Activated gamma-delta T cell treated with anti-CD3 and anti-CD28 coated beads, Interleukin-2, amount 50 U/mL, for 16 hours (primary cell): ENCODE measurements at places on chromosomes 7 and 10.

DNA sequence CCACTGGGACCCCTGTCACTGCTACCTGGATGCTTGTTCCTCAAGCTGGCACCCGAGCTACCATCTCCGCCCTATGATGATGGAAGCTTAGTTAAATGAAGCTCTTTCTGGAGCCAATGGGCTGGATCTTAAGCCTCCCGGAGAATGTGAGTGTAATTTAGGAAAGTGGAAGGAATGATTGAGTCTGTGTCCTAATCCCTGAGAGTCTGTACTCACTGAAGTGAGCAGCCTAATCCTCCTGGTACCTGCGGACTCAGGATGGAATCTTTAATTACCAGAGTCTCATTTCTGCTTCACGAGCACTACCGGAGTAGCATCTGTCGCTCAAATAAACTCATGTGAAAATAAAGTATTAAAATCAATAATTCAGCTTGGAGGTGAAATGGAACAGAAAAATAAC is 255.5 kb downstream of the WDR37 start:
- DNase-seq, result no peak

GRCh38 chr10:78348411-78349164 is 314.9 kb downstream of the RPS24 start:
- DNase-seq, result no peak

- DNase-seq, result no peak
These were observed 79.6 kb downstream of the ZNRF2 start for GRCh38 chr7:30363778-30364563.

GRCh38 chr7:135745703-135746312 is 2.8 kb downstream of the FAM180A start:
- no peak for DNase-seq

DNA sequence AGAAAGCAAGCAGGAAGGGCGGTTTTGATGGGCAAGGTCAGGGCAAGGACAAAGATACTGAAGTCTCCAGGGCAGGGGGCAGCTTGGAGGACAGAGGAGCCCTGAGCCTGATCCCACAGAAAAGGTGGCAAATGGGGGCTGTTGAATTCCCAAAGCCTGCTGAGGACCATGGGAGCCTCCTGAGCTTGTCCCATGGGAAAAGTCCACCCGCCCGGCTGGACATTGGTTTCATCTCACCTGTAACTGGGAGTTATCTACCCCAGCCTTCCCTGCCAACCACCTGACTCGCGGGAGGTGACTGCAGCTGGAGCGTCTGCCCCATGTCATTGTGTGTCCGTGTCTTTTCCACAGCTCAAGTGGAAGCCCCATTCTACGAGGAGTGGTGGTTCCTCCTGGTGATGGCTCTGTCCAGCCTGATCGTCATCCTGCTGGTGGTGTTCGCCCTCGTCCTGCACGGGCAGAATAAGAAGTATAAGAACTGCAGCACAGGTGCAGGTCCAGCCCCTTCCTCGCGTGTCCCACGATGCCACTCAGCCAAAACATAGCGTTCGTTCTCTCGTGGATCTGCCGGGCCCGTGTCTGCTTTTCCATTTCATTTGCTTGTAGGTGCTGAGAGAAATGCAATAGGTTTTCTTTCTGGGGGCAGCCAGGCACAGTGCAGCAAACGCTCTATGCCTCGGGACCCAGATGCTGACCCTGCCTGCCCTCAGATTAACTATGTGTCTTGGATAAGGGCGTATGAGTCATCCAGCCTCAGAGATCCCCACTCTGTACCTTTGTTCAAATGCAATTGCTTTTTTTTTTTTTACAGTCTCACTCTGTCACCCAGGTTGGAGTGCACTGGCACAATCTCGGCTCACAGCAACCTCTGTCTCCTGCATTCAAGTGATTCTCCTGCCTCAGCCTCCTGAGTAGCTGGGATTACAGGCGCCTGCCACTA is 444.5 kb upstream of the FOXK1 start:
- no peak for DNase-seq

DNA sequence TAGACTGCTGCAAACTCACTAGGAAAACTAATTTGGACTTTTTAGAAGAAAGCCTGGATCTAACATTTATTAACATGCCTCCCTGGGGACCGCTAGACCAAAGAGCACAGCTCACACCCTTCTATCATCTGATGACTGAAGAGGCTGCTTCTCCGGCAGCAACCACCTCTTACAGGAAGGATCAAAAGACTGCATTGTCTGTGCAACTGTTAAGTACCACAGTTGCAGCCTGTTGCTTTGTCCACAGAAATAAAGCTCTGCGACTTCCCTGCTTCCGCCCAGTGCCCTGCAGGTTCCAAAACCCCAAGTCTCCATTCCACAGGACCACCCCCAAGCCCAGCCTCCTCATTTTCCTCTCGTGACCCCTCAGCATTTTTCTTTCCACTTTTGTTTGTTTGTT is 14.0 kb upstream of the PODXL start:
- DNase-seq, result no peak

DNA sequence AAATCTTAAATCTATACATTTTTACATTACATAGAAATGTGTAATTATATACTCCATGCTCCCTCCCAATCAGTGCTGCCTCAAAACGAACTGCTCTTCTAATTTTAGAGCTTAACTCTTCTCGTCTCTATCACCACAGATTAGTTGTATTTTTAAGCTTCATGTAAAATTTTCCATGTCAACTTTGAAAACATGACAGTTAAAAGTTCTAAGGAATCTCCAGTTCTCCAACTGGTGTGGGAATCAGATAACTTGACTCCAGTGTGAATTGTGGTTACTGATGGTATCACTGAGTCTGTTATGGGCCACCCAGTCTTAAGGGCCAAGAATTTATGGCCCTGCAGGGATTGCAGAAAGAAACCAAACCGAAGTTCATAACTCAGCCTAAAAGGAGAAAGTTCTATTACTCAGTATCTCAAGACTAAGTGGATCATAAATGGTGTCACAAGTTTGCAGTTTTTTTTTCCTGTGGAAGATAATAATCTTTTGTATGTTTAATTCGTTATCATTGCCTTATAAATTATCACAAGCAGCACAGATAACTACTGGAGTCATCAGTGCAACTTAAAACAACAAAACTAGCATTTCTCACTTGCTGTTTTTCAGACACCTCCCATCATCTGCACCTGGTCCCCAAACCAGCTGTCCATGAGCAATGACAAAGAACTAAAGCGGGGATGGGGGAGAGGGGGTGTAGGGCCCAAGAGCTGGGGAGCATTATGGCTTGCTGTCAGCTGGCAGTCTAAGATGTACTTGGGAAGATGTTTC is 31.5 kb upstream of the KMT2E start:
- DNase-seq, result no peak

DNA sequence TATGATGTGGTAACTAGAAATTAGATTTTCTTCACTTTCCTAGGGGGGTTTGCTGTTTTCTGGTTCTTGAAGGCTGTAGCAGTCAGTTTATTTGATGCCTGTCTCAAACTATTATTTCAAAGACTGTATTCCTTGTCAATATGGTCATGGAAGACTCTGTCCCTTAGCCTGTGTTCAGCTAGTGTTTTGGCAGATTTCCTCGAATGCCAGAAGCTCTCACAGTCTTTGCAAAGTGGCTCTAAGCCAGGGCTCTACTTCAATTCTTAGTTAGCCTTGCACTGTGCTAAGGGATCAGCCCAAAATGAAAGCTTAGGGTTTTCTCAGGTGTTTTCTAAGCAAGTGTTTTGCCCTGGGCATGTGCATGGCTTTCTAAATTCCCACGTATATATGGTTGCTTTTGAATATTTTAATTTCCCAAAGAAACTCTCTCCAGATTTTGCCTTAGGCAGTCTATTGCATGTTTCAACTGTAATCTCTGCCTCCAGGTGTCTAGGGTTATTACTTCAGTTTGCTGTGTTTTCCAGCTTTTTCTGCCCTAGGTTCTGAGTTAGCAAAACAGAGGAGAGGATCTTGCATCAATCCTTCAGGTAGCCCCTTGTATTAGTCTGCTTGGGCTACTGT is 7.2 kb upstream of the C1GALT1 start:
- DNase-seq, result no peak

- DNase-seq, result no peak
These were observed 13.1 kb upstream of the CAMK2G start for GRCh38 chr10:73887294-73888039.

GRCh38 chr7:141242568-141242967 is 168.7 kb downstream of the TMEM178B start:
- no peak for DNase-seq

DNA sequence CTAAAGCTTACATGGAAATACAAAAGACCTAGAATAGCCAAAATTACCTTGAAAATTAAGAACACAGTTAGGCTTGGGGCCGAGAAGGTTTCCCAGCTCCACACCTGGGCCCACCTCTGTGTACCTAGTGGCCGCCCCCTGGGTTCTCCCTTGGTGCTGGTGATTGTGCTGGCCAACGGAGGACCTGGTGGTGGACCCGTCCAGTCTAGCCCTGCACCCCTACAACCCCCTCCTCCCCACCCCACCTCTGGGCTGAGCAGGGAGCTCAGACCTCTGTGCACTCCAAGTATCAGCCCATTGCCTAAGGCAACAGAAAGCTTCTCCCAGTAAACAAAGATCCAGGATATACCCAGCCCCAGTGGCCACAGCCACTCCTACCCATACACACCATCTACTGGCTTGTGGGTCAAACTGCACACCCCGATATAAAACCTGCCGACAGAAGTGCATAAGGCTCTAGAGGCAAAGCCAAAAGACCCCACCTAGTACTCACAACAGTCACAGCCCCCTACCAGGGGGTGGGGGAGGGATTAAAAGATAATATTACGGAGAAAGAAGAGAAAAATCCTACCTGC is 105.0 kb upstream of the DIP2C start:
- DNase-seq, result no peak

- DNase-seq, result no peak
These were observed 4.6 kb downstream of the LANCL2 start for GRCh38 chr7:55369427-55370400.

DNA sequence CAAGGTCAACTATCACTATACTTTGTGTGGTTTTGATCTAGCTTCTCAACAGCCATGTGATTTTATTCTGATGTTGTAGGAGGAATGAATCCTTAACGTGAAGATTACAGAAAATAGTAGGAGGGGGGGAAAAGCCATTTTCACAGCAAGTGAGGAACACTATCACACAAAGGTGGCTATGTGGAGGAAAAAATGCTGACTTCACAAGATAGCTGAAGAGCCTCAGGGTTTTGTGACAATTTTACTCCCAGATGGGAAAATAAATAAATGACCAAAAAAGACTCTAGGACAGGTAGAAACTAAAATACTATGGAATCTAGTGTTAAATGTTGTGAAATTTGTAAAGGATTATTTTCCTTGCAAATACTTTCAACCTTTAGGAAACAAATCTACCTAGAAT is 281.0 kb downstream of the ADRA2A start:
- no peak for DNase-seq

DNA sequence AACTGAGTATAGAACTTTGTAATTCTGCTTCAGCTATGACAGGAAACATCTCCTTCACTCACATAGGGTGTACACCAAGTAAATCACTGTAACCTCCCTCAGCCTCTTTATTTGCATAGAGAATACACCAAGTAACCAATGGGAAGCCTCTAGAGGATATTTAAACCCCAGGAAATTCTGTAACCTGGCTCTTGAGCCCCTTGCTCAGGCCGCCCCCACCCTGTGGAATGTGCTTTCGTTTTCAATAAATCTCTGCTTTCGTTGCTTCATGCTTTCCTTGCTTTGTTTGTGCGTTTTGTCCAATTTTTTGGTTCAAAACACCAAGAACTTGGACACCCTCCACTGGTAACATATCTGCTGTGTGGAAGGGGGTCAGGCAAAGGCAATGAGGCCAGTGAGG is 60.2 kb downstream of the CLRN3 start:
- no peak for DNase-seq

- no peak for DNase-seq
These were observed 32.0 kb upstream of the NRG3 start for GRCh38 chr10:81843042-81843441.

DNA sequence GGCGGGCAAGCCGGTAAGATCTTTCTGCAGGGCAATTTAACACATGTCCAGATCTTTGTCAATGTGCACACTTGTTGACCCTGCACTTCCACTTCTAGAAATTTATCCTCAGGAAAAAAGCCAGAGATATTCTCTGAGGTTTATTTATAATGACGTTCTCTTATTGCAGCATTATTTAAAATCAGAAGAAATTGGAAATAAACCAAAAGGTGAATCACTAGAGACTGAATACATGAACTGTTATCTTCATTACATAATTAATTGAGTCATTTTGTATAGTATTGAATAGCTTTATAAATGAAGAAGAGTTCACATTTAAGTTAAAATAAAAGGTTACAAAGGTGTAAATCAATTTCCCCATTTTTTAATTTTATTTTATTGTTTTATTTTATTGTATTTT is 16.3 kb upstream of the SAR1A start:
- no peak for DNase-seq

DNA sequence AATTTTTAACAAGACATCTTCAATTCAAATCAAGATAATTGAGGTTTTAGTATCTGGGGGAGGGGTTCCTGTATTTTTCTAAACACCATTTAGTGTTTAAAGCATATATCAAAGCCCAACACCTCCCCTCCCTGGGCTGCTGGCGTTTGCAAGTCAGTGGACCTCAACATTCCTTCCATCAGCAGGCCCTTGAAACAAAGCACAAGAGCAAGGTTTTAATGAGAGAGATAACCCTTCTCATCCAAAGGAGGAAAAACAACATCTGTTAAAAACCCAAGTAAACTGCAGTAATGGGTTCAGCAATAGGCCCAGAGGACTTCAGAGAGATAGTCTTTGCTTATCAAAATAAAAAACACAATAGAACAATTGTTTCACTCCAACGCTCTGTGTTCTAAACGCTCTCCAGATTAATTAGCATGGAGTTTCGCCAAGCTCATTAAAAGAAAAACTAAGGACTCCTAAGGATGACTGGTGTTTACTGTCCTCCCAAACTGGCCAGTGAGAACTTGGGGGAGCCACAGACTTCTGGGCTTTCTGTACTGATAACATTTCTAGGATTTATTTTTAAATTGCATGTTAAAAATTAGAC is 2.5 kb downstream of the JCAD start:
- no peak for DNase-seq

- no peak for DNase-seq
These were observed 36.1 kb downstream of the ADGRA1 start for GRCh38 chr10:133123746-133124356.

GRCh38 chr10:30791197-30791611 is 161.7 kb upstream of the LYZL2 start:
- DNase-seq, result no peak

- no peak for DNase-seq
These were observed 8.1 kb downstream of the BTAF1 start for GRCh38 chr10:91931526-91932190.

DNA sequence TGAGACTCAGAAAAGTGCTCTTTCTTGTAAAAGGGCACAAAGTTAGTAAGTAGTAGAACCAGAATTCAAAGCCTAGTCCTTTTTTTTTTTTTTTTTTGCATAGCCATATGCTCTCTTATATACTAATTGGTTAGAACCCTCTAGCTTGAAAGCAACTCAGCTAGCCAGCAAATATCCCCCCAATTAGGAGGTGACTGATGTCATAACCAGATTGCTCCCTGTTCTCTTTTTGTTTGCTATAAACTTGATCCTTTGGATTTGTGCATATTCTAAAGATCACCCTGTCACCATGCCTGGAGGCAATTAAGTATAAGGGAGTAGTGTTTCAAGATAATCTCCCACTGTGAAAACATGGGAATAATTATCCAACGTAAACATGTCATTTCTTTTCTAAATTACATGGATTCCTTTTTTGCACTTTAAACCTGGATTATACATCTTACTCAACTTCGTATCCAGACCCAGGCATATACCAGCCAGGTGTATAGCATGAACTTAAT is 963.4 kb downstream of the CNTNAP2 start:
- DNase-seq, result no peak
